ENCODE measurements at places on chromosomes 4 and X.

DNA sequence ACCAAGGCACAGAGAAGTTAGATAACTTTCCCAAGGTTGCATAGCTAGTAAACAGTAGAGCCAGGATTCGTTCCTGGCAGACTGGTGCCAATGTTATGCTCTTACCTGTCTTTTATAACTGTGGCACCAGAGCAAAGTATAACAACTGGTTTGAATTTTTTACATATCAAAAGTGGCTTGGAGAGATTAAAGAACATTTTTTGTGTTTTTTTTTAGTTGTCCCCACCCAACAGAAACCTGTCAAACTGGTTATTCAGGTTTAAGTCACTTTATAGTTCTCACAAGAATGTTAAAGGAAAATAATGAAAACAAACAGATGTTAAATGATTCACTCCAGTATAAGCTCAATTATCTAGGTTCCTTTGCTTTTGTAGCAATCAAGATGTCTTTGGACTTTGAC lies 15.6 kb upstream of the FAM47E start:
- DNase-seq: peak; percentile 86

GRCh38 chrX:2608638-2609430 lies 82.3 kb upstream of the CD99 start:
- peak; percentile 94 for DNase-seq

GRCh38 chrX:53718073-53718472 lies 31.6 kb upstream of the HUWE1 start:
- DNase-seq: no peak

DNA sequence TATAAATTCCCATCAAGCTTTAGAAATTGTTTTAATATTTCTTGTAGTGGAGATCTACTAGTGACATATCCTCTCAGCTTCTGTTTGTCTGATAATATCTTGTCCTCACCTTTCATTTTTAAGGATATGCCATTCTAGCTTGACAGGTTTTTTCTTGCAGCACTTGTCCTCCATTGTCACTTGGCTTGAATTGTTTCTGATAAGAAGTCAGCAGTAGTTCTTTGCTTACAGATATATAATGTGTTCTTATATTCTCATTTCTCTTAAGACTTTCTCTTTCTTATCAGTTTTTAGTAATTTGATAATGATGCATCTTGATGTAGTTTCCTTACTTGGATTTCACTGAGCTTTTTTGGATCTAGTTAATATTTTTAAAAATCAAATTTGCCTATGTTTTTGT lies 120.6 kb upstream of the NUDT6 start:
- DNase-seq: no peak

GRCh38 chr4:24053934-24054333 lies 164.1 kb upstream of the PPARGC1A start:
- DNase-seq: no peak
